Activated CD4-positive, alpha-beta T cell treated with anti-CD3 and anti-CD28 coated beads for 4 hours (primary cell): ENCODE measurements at places on chromosomes 11 and 22.

GRCh38 chr11:96219981-96220623 lies 122.9 kb downstream of the MAML2 start:
- DNase-seq = no peak

- no peak for DNase-seq
Observed at GRCh38 chr11:11946180-11946579, 62.2 kb downstream of the DKK3 start.

- DNase-seq = no peak
Observed at GRCh38 chr22:20738394-20739089, 35.4 kb upstream of the SERPIND1 start.

DNA sequence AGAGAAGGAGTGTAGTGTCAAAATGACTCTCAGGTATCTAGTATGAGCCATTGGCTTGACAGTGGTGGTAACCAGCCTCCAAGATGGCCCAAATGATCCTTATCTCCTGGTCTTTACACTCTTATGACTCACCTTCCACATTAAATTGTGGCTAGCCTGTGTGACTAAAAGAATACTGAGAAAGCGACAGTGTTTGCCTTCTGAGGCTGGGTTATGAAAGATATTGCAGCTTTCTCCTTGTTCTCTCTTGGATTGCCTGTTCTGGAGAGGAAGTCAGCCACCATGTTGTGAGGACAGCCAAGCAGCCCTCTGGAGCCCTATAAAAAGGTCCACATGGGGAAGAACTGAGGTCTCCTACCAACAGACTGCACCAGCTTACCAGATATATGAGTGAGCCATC lies 15.8 kb downstream of the C11orf71 start:
- DNase-seq = no peak

DNA sequence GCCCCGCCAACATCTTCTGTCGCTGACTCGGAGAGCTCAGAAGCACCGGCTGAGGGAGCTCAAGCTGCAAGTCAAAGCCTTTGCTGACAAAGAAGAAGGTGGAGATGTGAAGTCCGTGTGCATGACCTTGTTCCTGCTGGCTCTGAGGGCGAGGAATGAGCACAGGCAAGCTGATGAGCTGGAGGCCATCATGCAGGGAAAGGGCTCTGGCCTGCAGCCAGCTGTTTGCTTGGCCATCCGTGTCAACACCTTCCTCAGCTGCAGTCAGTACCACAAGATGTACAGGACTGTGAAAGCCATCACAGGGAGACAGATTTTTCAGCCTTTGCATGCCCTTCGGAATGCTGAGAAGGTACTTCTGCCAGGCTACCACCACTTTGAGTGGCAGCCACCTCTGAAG lies 6.7 kb downstream of the RAG1 start:
- no peak for DNase-seq
